ENCODE measurements at places on chromosomes 3 and 15.

DNA sequence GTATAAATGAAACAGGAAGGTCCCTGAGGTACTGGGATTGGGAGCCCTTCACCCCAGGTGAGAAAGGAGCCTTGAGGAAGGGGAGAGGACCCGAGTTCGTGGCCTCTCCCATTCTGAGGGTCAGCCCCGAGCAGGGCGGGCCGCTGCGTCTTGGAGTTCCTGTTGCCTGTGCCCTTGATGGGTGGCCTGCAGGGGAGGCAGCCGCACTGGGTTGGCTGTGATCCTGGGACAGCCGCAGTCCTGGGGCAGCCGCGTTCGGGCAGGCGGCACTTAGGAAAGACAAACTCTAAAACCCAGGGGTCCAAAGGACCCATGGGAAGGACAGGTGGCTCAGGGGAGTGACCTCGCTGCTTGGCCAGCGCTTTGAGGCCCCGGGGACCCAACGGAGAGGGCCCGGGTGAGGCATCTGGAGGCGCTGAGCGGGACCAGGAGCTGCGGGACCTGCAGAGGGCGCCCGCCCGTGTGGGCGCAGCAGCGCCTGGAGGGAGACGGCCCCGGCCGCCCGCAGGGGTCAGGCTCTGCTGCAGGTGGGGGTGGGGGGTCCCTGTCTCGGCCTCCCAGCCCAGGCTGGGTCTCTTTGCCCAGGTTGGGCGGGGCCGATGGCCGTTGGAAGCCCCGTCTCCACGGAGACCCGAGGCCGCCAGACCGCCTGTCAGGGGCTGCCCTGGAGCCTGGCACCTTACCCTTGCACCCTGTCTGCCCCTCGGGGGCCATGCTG lies 65.1 kb downstream of the HMCES start:
- no peak for DNase-seq

DNA sequence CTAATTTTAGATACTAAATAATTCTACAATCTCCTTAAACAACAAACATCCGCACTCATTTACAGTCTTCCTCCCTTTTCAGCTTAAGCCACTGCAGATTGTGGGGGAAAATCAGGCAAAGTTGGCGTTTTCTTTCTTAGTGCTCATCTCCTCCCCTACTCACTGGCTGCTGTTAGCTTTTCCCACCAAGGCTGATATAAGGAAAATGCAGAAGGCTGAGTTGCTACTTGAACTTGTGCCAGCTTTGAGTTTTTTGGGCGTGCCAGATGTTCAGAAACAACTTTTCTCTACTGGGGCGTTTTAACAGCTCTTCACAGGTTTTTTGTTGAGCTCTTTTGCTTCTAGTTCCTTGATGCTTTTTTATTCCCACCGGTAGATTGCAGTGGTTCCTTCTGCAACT lies 222.0 kb downstream of the PYDC2 start:
- DNase-seq, result no peak

GRCh38 chr3:176971613-176972174 lies 225.6 kb downstream of the TBL1XR1 start:
- DNase-seq, result no peak

DNA sequence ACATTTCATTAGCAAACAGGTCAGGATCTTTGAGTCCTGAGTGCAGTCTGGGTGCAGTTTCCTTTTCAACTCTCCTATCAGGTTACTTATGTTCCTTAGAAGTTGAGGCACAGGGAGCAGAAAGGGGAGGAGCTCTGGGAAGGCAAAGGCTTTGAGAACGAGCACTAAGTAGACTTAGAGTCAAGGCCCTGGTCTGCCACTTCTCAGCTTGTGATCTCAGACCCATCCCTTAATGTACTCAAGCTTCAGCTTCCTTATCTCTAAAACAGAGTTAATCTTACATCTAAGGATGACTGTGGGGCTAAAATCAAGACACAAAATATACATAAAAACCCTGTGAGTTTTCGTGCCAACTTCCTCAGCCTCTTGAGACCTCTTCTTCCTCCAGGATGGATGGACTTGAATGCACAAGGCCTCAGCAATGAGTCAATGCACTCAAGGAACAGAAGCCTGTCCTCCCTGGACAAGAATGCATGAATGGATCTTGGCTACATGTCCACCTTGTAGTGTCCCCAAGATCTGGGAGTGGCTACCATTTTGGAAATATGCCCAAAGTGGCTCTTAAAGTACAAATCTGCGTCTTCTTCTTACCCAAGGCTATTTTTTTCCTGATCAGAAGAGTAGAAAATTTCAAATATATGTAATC lies 105.1 kb downstream of the WDR76 start:
- no peak for DNase-seq

DNA sequence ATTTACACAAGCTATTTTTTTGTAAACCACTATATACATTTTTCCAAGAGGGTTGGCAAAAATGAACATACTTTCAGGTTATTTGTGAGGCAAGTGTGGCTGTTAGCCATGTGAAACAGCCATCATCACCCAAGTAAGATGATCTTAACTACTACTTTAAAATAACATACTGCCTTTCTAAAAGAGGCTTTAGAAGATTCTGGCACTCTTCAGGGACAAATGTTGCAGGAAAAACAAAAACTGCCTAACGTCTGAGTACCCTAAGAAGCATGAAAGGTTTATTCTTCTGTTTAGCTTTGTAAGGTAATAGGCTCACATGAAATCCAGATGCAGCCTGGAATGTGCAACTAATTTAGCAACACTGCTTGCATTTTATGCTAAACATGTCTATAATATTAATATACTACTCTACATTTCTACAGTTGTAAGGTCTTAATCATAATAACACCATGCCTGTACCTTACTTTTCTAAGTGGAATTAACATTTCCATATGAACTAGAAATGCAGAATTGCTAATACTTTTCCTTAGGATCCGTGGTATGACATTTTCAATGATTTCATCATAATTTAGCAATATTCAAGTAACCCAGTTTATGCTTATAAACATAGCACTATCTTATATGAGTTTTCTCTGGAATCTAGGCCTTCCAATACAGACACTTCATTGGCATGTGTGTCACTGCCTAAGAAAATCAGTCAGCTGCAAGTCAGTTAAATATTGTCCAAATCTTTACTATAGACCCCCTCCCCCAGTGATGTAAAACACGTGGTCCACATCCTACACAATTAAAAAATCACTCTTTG lies 4.5 kb upstream of the LSAMP start:
- DNase-seq, result no peak

- DNase-seq, result no peak
Measured at GRCh38 chr15:43251871-43252250, 14.9 kb downstream of the TGM5 start.

DNA sequence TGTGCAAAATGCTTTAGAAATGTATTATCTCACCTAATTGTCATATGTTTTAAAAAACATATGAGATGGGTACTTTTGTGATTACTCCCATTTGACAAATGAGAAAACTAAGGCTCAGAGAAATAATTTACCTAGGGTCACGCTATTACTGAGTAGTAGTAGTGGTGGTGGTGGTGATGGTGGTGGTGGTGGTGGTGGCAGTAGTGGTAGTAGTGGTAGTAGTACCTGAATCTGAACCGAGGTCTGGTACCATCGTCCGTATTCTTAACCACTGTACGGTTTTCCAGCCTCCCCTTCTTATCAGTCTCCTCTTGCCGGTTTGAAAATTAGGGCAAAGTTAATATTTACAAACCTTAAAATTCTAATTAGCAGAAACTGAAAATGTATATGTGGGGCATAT lies 102.4 kb downstream of the KLHL25 start:
- no peak for DNase-seq
